ENCODE measurements at places on chromosomes 3 and 15.

DNA sequence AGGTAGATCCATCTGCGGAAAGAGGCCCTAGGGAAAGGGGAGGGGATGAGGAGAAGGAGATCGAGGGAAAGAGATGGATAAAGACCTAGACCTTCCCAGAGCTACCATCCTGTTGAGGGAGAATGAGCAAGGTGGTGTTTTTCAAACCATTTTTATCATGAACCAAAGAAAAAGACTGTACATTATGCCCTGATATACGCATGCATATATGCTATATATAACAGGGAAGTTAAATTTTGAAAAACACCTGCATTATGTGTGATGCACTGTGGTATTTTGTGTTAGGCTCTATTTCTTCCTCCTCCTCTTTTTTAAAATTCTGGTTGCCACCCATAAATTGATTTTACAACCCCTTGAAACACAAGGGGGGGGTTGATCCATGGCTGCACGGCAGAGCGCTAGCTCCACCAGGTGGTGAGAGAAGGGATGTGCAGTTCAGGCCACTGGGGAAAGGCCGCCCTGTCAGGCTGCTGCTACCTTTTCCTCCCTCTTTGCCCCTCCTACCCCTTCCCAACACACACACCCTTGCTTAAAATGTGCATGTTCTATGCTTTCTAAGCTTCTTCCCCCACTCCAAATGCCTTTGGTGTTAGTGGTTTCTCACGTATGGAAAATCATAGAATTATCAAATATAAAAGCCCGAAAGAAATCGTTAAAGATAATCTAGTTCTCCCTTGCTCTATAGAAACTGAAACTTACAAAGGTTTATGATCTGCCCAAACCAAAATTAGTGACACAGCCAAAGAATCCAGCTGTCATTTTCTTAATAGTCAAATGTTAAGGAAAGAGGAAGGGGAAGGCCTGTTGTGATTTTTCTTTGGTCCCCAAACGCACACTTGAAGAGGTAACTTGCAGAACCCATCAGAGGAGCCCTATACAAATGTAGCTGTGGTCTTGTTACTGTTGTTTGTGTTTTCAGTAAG is 262.0 kb upstream of the UMPS start:
- DNase-seq, result peak; percentile 41

DNA sequence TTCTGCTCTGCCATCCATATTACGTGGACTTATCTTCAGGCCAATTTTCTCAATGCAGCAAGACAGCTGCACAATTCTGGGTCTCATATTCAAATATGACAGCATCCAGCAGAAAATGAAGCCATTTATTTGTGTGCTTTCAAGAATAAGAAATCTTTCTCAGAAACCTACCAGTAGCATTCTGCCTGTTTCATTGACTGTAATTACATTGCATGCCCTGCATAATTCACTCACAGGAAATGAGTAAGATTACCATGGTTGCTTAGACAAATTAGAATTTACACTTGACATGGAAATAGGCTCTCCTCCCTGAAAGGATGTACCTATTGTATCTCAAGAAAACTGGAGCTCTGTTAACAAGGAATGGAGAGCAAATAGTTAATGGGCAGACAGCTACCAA is 346.6 kb upstream of the DCBLD2 start:
- DNase-seq, result peak; percentile 56

- DNase-seq, result peak; percentile 88
Measured at GRCh38 chr15:63501256-63502089, 2.9 kb upstream of the USP3 start.

DNA sequence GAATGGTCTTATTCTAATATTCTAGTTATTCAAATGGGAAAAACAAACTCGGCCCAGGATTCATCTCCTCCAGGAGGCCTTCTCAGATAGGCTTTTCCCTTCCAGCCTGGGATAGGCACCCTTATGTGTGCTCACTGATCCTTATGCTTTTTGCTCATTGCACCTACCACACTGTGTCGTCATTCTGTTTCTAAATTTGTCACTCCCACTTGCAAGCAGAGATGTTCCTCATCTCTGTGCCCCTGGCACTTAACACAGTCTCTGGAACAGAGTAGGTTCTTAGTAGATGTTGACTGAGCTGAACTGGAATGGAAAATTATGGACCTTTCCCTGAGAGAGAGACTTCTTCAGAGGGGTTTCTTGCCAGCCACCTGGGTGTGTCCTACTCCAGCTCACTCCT is 18.7 kb upstream of the SPG11 start:
- DNase-seq, result no peak

DNA sequence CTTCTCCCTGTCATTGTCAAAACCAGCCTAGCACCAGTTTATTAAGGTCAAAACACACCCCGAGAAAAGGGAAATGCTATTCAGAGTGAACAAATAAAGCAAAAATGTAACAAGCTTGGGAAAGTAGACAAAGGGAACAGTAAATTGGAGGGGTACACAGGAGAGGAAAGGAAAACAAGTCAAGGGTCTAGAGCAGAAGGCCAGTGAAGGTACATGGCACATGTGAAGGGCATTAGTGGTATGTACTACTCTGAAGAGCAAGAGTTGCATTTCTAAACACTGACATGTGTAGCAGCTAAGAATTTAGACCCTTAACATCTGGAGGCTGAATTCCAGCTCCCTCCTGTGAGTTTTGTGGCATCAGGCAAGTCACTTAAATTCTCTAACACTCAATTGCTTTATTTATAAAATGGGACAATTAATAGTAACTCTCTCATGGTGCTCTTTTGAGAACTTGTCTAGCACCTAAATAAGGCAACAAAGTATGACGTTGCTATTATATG is 244.3 kb upstream of the ADAMTS9 start:
- no peak for DNase-seq

DNA sequence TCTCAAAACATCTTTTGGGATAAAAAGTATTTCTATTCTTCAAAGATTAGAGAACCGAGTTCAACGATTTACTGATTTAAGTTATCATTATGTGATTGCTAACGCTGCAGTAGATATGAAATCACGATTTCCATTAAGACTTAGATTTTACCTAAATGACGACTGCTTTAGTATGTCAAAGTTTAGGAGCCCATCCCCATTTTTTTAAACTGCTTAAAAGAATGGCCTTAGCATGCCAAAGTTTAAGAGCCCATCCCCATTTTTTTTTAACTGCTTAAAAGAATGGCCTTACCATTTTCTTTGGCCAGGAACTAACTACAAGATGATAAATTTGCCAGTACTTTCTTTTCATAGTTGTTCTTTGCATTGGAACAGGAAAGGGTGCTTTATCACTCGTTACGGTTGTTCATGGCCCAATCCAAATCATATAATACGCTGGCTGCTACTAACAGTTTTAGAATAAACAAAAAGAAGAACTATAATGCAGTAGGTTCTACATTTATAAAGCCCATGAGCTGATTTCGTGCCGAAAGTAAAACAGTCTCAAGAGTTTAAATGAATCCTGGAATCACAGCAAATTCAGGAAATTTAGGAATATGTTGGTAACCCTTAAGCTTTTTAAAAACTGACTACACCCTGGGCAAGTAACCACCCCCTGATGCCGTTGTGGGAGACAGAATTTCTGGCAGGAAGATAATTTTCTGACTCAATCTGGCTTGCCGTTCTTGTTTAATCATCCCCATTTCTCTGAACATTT is 869 bp upstream of the TSC22D2 start:
- no peak for DNase-seq

- DNase-seq, result no peak
Measured at GRCh38 chr3:107377151-107377550, at the start of gene CCDC54. Gene CCDC54, plus strand, starts transcription at chr3:107377439. Its CDS starts 149 bp downstream, at chr3:107377588.

DNA sequence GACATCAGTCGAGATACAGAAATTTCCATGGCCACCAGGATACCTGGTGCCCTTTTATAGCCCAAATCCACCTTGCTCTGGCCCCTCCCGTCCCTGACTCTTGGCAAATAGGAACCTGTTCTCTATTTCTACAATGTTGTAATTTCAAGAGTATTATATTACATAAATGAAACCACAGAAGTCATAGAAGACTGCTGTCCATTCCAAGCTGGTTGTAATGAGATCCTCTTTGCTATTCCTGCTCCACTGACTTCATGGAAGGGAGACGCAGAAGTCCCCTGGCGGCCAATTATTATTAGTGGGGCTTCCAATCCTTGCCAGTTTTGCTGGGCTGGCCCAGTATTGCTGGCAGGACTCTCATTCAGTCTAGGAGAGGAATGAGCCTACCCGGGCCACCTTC is 26.6 kb downstream of the DCP1A start:
- no peak for DNase-seq

DNA sequence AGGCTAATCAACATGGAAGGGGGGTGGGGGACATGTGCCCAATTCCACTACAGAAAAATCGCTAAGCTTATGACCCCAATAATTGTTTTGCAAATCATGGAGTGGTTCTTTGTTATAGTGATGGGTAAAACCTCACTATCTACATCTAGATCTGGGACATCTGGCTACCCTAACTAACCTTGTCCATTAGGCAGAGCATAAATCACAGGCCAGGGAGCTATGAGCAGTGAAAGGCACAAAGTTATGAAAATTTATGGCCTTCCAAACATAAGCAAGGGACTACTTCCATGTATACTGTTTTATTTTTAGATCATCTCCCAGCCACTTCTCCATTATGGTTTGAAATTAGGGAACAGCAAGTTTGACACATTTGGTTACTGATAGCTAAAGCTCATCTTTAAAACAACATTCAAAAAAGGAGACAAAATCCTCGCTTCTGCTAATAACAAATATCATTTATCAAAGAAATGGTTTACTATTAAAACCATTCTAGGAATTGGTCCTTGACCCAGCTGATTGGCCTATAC is 78.3 kb downstream of the RSL24D1 start:
- DNase-seq, result no peak

GRCh38 chr15:88231909-88232644 is 24.5 kb downstream of the NTRK3 start:
- no peak for DNase-seq

- peak; percentile 69 for DNase-seq
Measured at GRCh38 chr3:98602078-98602678, 8.8 kb upstream of the CPOX start.

DNA sequence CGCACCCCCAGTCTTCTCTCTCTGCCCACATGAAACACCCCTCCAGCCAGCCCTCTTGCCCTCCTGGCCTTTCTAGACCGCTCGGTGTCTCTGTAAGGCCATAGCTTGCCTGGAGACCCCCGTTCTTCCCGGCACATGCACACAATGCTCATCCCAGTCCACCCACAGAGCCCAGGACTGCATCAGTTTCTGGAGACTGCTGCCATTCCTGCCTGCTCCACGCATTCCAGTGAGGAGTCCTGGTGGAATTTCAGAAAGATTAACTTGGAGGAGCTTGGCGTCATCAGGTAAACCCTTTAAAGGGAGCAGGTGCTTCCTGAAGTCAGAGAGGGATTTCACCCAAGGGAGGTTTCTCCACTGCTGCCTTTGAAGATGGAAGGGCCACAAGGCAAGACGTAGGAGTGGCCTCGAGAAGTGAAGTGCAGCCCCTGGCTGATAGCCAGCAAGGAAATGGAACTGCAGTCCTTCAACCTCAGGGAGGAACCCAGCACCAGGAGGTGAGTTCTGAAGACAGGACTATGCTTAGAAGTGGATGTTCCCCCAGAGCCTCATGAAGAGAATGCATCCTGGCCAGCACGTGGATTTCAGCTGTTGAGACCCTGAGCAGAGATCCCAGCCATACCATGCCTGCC is 19.2 kb downstream of the SLC41A3 start:
- no peak for DNase-seq

DNA sequence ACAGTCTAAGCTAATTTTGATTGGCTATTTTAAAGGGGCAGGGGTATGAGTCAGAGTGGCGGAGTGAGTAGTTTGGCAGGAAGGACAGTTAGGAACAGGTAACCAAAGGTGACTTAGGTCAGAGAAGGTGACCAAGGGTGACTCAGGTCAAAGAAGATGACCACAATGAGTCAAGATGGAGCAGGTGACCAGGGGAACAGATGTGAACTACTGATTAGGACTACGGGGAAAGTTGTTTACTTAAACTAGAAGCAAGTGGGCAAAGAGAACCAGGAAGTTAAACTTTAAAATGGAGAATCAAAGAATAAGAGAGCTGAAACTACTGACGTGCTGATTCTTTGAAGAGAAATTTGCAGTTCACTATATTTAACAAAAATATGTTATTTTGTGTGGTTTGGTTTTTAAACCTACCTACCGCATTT is 14.1 kb upstream of the CA12 start:
- no peak for DNase-seq

GRCh38 chr15:74011610-74012009 is 17.1 kb downstream of the PML start:
- no peak for DNase-seq

- peak; percentile 2 for DNase-seq
Measured at GRCh38 chr3:36250191-36250590, 130.1 kb upstream of the STAC start.

DNA sequence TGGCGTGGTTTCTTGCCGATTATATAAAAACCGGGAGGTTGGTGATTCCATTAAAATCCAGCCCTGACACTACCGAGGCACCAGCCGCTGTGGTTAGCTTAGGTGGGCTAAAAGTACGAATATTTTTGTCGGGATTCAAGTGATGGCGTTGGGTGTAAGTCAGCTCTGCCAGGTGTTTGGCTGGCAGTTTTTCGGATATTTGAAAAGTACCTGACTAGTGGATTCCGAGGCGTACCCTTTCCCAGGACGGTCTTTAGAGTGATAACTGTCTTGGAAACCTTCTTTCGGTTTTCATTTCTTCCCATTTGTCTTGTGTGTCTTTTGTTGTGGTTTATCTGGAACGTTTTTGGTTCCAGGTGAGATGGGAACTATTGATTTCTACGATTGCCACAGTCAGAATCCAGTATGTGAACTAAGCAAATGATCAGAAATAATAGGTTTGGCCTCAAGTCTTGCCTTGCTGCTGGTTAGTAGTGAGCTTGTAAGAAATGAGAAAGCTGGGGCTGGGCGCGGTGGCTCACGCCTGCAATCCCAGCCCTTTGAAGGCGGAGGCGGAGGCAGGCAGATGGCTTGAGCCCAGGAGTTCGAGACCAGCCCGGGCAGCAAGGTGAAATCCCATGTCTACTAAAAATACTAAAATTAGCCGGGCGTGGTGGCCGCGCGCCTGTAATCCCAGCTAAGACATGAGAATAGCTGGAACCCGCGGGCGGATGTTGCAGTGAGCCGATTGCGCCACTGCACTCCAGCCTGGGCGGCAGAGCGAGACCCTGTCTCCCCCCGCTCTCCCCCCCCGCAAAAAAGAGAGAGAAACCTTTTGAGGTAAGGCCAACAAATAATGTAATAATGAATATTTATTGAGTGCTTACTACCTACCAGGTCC is 1.4 kb downstream of the FYTTD1 start:
- peak; percentile 17 for DNase-seq

DNA sequence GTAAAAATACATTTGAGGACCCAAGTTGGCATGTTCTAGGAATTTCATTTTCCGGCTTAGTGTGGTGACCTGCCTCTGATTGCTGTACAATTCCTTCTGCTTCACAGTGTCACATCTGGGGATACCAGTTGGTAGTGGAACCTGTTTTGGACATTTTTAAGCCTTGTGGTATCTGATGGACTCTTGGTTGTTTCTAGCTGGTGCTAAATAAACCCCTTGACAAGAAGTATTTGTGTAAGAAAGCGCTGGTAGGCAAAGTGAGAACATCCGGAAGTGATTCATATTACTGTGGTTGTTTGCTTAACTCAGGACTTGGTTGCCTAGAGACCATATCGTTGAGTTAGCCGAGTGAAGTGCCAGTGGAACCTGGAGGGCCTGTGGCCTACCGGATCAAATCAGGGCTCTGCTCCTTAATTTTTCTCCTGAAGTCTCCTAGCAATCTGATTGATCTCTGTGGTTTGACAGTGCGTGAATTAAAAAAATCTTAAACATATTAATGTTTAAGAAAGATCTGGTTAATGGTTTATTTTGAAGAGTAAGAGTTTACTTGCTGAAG is 12.8 kb downstream of the IQGAP1 start:
- DNase-seq, result peak; percentile 94

GRCh38 chr3:138082085-138082991 is 33.1 kb downstream of the DZIP1L start:
- peak; percentile 87 for DNase-seq

GRCh38 chr15:52252781-52253180 is 42.8 kb downstream of the MYO5C start:
- peak; percentile 92 for DNase-seq

Measured in fibroblast of skin of right quadriceps (primary cell).